Stimulated activated CD4-positive, alpha-beta T cell treated with anti-CD3 and anti-CD28 coated beads, TNF-alpha, amount 100 ng/mL, for 24 hours (primary cell): ENCODE measurements at places on chromosomes 5 and 9.

GRCh38 chr5:160271836-160272235 lies 40.5 kb downstream of the CCNJL start:
- DNase-seq, result no peak

DNA sequence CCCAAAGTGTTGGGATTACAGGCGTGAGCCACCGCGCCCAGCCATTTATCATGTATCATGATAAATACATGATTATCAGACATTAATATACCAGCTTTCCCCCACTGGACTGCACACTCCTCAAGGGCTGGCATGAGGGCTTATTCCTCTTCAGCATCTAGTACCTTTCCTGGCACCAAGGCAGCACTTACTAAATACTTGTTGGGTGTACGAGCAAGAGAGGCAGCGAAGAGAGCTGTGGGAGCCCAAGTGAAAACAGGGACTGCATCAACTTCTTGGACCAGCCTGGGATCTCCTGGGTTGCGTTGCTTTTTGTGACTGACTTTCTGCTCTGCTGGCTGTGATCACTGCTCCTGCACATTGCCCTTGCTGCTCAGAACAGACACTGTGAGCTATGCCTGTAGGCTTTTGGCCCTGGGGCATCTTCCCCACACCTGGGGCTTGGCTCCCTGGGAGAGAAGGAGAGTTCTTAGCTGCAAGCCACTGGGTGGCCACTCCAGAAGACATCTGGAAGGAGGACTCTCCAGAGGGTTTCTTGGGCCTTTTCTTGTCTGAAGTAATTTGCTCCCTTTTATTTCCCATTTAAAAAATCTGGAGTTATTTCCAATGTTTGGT lies 224.3 kb downstream of the NR3C1 start:
- DNase-seq, result no peak

- DNase-seq, result no peak
Measured at GRCh38 chr9:24572406-24572805, 26.7 kb upstream of the IZUMO3 start.

GRCh38 chr5:93915142-93915553 lies 173.7 kb upstream of the POU5F2 start:
- DNase-seq, result no peak

DNA sequence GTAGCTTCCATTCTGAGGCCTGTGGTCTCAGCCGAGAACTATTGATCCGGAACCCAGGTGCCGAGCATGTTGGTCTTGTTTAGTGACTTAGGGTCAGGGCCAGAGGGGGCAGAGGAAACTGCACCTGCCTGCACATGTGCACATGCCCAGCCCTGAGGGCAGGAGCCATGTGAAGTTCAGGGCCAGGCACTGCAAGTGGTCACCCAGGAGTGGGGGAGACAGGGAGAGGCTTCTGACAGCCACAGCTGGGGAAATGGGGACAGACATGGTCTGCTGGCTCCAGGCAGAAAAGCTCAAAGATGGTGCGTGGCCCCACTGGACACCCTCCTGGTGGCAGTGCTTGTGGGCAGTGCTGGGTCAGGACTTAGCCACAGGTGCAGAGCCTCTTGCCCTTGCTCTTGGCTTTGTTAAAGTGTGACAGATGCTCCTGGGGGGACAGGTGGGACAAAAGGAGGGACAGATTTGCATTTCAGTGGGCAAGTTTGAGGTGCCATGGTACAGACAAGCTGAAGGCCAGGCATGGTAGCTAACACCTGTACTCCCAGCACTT lies 134.4 kb downstream of the CACNA1B start:
- no peak for DNase-seq
